ENCODE measurements at places on chromosomes 4 and X.

DNA sequence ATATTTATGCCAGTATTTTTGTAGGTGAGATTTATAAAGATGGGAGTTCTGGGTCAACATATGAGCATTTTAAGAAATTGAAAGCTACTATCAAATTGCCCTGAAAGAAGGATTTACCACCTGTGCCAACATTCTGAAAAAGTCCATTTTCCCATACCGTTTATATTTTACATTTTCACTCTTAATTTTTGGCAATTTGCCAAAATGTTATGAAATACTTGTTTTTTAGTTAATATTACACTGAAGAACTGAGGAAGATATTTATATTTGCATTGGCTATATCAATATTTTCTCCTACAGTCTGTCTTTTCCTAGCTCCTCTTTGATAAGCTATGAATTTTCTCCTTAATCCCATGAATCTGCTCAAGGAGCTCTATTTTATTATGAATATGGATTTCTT is 52.4 kb downstream of the DCHS2 start:
- no peak for DNase-seq

- no peak for DNase-seq
Observed at GRCh38 chrX:14003876-14004425, 25.7 kb downstream of the GEMIN8 start.

DNA sequence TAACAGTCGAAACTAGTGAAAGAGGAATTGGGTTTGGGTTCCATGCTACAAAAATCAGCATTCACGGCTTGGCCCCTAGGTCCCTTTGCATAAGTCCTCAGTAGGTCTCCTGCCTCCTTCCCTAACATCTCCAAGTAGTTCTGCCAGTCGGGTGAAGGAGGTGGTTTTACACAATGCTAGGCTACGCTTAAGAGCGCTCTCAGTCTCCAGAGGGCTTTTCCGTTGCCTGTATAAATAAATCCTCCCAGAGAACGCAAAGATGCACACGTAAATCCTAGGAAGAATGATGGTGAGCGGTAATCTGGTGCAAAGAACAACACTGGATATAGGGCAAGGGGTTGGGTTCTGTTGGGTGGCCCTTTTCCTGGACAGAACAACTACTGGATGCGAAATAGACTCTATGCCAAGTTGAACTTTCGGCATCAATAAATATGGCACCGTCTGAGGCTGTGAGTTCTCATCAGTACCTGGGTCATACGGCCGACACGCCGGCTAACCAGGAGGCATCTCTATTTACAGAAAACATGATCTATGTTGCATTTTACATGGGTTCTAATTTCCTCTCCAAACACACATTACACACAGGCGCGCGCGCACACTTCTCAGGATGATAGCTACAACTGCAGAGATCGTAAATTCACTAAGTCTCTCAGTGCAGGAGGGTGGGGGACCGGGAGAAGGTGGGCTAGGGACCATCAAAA is 1.3 kb downstream of the CAMK2D start:
- peak; percentile 21 for DNase-seq

GRCh38 chr4:68021185-68021584 is 57.9 kb upstream of the TMPRSS11A start:
- DNase-seq = no peak

All from effector memory CD8-positive, alpha-beta T cell (primary cell).